ENCODE measurements at places on chromosomes 12 and 14.

GRCh38 chr12:10959804-10960203 lies 20.7 kb upstream of the TAS2R14 start:
- DNase-seq, result no peak

- DNase-seq, result no peak
These were observed 46.2 kb downstream of the GALNT8 start for GRCh38 chr12:4766445-4766844.

DNA sequence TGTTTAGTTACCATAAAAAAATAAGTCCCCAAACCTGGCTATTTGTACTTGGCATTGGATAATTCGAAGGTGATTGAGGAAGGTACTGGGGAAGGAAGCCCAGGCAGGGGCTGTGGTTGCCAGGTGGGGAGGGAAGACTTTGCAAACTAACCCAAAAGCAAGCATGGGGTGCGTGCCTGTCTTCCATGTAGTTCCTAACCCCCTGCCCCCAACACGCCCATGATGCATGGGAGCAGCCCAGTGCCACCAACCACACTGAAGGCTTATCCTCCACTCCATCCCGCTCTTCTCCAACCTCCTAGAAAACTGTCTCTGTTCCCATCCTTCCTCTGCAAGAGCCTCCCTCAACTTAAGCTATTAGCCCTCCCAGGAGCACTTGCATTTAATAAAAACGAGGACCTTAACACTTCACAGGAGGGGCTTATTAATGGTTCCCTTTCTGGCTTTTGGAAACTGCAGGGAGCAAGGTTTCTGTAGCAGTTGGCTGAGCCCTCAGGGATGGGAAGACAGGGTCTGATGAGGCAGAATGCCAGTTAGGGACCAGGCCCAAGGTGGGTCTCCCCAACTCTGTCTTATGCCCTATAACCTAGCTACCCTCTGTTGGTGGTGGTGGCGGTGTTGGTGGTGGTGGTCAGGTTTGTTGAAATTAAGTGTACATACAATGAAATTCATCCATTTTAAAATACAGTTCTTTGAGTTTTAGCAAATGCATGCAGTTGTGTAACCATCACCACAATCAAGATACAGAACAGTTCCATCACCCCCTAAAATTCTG lies 96.0 kb downstream of the ZFP36L1 start:
- DNase-seq, result no peak

- no peak for DNase-seq
These were observed 101.3 kb downstream of the WIF1 start for GRCh38 chr12:65019696-65020234.

DNA sequence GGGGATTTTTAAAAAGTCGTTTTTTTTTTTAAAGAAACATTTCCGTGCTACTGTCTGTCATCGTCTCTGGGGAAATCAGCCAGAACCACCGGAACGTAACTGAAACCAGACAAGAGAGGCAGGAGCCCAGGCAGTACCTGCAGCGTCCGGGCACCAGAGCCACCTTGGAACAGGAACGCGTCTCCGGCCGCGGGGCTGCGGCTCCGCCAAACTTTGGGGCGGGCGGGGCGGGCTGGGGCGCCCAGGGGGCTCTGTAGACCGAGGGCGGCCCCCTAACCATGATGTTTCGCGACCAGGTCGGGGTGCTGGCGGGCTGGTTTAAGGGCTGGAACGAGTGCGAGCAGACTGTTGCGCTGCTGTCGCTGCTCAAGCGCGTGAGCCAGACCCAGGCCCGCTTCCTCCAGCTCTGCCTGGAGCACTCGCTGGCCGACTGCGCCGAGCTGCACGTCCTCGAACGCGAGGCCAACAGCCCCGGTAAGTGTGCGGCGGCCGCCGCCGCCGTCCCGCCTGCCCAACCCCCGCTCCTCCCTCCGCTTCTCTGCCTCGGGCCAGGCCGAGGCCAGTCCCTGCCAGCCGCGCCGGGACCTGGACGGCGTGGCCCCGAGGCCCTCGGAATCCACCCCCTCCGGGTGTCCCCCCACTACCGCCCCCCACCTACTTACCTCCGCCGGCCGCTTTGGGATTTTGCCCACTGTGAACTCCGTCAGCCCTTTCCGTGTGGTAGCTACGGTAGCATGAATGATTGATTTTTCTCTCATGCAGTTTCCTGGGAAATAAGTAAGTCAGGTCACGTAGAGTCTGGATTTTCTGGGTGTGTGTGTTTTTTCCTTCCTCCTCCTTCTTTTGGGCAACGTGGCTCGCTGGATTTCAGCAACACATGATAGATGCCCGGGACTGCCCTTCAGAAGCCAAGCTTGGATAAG lies 972 bp downstream of the SAMD4A start:
- peak; percentile 48 for DNase-seq

DNA sequence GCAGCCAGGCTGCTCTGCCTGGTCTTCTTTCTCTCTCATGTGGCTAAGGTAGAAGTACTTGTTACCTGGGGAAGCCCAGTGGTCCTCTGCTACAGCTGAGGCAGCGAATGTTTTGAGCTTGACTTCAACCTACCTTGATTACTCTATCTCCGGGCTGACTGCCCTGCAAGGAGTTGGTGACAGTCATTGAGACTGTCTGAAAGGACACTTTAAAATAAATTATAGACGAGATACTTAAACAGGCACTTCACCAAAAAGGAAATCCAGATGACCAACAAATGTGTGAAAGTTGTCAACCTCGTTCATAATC lies 474 bp upstream of the CIT start:
- no peak for DNase-seq

- DNase-seq, result no peak
These were observed 44.0 kb downstream of the RAD52 start for GRCh38 chr12:905261-906031.

DNA sequence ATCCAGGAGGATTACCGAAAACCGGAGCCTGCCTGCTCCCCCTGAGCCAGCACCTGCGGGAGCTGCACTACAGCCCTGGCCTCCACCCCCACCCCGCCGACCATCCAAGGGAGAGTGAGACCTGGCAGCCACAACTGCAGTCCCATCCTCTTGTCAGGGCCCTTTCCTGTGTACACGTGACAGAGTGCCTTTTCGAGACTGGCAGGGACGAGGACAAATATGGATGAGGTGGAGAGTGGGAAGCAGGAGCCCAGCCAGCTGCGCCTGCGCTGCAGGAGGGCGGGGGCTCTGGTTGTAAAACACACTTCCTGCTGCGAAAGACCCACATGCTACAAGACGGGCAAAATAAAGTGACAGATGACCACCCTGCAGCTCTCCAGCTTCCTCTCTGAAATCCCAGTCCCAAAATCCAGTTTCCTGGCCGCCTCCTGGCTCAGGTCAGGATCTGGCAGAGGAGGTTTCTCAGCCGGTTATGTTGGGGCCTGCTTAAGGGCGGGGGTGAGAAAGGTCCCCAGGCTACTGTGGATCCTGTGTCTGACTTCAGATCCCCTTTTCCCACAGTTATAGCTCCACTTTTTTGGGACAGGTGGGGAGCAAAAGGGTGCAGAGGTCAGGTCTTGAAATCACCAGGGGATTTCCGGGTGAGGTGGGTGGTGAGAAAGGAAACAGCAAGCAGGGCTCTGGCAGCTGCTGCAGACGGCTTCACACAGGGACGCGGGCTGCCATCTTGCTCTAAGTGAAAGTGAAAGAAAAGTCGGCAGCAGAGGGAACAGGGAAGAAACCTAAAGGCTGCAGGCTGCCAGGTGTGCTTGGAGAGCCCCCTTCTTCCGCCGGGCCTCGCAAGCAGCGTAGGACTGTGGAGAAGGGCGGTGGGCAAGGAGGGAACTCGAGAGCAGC lies at the start of gene TAPBPL:
TSS of gene TAPBPL (plus strand) at position 695 of the 897 bp plus-strand sequence. CDS start 207 bp downstream, outside the sequence.
- peak; percentile 53 for DNase-seq

DNA sequence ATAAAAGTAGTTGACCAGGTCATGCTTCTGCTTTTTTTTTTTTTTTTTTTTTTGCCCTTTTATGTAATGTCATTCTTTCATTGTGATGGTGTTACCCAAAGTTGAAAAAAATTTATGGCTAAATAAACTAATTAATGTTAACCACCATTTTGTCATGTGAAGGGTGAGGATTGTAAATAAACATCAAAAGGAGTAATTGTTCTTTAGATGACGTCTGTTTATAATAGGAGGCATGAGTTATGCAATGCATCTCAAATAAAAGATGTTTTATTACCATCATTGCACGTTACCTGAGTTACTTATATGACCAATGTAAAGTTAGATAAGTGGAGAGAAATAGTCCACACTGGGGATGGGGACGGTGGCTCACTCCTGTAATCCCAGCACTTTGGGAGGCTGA lies 349.9 kb upstream of the PDE3A start:
- no peak for DNase-seq
